ENCODE measurements at places on chromosomes 1 and 21.

DNA sequence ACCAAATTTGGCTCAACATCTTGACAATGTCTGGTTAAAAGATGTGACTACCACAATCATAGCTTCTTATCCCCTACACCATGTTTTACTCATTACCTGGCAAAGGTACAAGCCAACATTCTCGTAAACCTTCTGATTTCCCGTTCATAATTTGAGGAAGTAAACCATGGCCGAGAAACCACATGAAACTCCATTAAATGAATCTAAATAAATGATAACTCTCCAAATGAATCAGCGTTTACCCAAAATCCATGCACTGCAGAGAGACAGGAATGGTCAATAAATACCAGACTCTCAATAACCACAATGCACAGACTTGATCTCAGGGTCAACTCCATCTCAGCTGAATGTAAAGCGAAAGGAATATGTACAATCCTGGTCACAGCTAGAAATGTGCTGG, 125.2 kb downstream of the TYW3 start:
- DNase-seq: no peak

DNA sequence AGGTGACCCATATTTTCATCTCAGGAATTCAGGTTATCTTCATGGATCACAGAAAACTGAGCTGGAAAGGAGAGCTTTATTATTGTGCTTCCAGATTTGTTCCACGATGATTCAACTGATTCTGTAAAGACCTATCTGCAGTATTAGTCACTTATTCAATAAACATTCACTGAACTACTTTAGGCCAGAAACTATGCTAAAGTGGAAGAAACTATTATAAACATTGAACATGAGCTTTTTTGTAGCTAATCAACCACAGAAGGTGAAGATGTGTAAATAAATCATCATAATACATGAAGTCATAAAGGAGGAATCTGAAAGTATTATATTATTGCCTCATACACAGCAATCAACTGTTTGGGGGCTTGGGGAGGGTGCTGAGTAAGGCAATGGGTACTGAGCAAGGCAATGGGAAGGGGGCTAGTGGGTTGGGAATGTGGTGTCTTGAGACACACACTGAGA, 30.6 kb upstream of the EXO1 start:
- no peak for DNase-seq

GRCh38 chr1:10942542-10942912, 69.9 kb upstream of the TARDBP start:
- no peak for DNase-seq

GRCh38 chr1:31924839-31925238, 13.3 kb downstream of the PTP4A2 start:
- DNase-seq: no peak
